ENCODE measurements at places on chromosomes 12 and 14.

DNA sequence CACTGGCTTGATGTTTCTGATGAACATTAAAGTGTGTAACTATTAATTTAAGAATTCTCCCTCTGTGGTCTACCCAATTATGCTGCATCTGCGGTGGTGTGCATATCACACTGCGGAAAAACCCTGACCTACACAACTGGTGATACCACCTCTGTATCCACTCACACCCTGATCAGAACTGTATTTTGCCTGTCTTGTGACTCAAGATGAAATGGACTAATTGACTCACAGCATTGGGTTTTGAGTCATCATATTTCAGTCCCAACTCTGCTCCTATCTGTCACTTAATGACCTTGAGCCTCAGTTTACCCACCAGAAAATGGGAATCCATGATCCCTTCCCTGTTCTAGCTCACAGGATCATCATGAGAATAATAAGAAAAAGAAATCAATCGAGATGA lies 65.6 kb downstream of the NUAK1 start:
- no peak for DNase-seq

GRCh38 chr12:57810450-57810849 lies 8.1 kb downstream of the AVIL start:
- no peak for DNase-seq

DNA sequence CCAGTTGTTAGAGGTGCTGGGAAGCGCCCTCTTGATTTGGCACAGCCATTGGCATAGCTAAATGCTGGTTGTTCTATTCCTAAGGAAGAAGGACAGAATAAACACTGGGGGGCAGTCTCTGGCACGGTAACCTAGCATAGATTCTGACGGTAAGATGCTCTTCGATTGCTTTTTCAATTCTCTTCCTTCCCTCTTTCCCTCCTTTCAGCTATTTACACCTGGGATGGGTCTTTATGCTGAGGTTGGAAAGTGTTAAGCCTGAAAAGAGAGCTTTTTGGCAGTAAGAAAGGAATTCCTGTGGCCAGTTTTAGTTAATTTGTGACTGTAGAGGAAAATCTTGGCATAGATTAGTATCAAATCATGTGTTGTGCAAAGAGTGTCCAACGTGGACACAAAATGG lies 162.8 kb downstream of the SNAPC1 start:
- DNase-seq, result no peak

DNA sequence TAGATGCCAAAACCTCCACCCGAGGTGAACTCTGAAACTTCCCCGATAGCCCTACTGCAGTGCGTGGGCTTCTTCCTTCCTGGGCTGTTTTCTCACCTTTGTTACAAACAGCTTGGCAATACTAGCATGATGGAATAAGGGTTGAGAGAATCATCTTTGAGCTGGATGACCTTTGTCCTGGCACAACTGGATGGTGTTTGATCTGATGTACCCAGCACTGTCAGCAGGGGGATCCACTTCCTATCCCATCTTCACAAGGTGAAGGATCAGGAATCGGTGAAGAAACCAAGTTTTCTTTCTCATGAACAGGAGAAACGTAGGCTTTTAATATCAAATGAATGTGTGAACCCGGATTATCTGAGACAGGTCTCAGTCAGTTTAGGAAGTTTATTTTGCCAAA lies 19.5 kb upstream of the LRRC10 start:
- DNase-seq, result no peak

DNA sequence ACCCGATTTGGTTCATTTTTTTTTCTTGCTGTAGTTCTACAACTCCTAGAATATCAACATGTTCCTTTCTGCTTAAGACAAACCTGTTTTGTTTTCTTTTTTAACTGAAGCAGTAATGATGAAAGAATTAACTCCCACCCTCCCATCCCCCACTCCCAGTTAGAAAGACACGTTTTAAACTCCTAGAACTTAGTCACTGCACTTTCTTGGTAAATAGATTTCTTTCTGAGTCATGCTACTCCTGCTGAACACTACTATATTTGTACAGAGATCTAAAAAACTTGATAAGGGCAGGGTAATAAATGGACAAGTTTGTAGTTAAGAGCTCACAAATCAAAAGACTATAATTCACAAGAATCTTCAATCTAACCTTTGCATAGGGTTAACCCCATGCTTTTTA lies 118.9 kb upstream of the PTPRB start:
- no peak for DNase-seq

DNA sequence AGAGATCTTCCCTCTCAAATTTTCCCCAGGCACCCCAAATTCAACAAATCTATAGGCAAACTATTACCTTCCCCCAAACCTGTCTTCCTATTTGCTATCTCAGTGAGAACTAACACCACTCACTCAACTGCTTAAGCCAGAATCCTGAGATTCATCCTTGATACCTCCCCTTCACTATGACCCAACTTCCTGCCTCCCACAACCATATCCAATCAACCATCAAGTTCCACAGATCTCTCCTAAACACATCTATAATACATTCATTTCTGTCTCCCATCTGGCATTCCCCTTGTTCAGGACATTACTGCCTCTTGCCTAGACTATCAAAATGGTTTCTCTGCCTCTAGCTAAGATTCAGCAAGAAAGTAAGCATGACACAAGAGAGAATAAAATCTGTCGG lies 21.3 kb downstream of the YAF2 start:
- DNase-seq, result no peak

DNA sequence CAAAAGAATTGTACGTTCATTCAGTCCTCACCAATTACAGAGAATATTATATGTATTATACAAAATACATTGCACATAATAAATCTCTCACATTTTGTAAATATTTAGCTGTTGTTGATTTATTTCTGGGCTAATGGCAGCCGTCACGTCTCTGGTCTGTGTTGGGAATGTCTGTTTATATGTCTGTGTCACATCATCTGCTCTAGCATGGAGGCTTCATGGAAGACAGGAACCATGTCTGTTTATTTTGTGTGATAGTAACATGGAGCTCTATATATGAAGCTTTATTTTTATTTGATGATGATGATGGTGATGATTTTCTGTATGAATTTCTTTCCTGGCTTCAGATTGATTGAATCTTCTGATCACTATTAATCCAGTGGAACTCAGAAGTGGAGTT lies 138.4 kb downstream of the RAD51B start:
- DNase-seq, result no peak

DNA sequence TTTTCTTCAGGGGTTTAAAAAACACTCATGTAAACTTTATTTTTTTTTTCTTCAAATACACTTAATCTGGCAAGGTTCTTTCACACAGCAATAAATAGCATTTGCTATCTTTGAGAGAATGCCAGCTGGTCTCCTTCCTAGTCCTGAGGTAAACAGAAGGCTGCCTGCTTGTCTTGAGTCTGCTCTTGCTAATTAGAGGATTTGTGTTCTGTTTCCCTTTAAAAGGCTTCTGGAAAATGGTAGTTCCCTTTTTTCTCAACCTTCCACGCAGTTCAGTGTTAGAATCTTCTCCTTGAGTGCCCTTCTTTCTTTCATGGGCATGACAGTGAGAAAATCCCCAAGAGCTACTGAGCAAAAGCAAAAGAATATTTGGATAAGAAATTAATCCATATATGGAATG lies 92.3 kb upstream of the DCN start:
- no peak for DNase-seq

DNA sequence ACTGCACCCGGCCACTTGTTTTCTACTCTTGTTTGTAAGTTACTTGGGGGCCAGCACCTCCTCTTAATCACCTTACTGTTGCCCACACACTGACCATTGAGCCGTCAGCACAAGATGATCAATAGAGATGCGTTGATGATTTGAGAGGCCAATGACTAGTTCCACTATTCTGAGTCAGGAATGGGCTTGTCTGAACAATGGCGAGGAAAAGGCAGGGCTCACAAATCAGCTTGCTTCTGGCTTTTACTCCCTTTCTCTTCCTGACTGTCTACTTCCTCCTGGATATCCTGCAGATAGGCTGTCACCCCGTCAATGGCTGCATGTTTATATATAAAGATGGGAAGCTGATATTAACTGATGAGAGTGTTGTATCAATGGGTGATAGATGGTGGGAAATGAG lies 29.1 kb upstream of the HDAC7 start:
- no peak for DNase-seq

- no peak for DNase-seq
Measured at GRCh38 chr12:126770188-126770587, 1496.8 kb upstream of the TMEM132C start.

- DNase-seq, result no peak
Measured at GRCh38 chr12:60977966-60978365, 1282.2 kb upstream of the USP15 start.

All from activated CD8-positive, alpha-beta memory T cell treated with anti-CD3 and anti-CD28 coated beads, Interleukin-2, amount 50 U/mL, for 4 hours (primary cell).